ENCODE measurements at places on chromosomes 11 and 22.

GRCh38 chr22:29148036-29148435, 57.7 kb upstream of the EMID1 start:
- no peak for DNase-seq

- no peak for DNase-seq
Measured at GRCh38 chr11:105148241-105148640, 8.7 kb upstream of the CARD18 start.

DNA sequence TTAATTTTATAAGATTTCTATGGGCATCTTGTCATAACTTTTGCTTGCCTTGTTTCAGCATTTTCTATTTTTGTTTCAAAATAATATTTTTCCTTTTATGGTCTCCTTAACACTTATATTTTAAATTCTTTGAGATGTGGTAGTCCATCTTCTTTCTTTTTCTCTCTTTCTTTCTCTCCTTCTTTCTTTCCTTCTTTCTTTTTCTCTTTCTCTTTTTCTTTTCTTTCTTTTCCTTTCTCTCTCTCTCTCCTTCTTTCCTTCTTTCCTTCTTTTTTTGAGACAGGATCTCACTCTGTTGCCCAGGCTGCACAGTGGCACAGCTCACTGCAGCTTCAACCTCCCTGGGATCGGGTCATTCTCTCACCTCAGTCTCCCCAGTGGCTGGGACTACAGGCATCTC, 36.1 kb upstream of the OR10G7 start:
- no peak for DNase-seq

GRCh38 chr11:15754221-15754620, 602.1 kb downstream of the SOX6 start:
- DNase-seq, result no peak

- DNase-seq, result no peak
Measured at GRCh38 chr11:34275486-34275885, 82.3 kb downstream of the ABTB2 start.

DNA sequence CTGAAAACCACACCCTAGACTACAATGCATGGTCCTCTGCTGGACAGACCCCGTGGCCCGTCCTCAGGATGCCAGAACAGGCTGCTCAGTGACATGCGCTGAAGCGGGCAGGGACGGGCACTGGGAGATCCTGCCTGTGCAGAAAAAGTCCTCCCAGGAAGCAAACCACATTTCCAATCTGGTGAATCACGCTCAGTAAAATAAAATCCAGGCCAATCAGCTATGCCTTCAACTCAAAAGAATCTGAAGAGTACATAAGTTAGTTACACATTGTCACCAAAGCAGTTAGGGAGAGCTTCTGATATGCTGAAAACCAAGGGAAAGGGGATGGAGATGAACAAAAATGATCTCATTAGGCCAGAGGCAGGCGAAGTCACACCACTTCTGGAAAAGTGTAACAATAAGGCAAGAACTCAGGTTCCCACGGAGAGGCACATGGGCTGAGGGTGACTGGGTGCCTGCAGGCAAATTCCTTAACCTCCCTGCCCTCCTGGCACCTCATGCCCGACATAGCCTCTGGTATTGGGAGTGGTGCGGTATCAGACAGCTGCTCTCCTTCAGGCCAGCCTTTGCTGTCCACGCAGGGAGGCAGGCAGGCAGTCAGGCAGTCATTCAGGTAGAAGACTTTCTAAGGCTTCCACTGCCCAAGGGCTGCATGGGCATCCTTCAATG, 66.4 kb downstream of the APOL5 start:
- DNase-seq, result no peak

- no peak for DNase-seq
Measured at GRCh38 chr11:57619331-57619730, 21.8 kb downstream of the SERPING1 start.

GRCh38 chr11:14111496-14111895, 149.0 kb downstream of the SPON1 start:
- no peak for DNase-seq

DNA sequence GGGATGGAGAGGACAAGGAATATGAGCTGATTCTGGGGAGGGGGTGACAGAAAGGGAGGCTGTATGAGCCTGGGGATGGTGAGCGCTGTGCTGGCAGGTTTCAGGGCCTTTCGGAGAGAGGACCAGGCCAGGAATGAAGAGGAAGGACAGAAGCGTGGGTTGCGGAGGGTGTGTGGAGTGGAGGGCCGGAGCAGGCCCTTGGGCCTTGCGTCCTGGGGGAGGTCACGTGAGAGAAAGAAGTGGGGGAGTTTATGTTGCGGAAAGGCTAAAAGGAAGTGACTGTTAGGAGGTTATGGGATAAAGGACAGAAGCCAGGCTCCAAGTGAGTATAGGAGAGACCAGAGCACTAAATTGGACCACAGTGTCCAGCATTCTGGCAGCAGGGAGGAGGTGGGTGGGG, 17.5 kb downstream of the BCR start:
- DNase-seq, result no peak

DNA sequence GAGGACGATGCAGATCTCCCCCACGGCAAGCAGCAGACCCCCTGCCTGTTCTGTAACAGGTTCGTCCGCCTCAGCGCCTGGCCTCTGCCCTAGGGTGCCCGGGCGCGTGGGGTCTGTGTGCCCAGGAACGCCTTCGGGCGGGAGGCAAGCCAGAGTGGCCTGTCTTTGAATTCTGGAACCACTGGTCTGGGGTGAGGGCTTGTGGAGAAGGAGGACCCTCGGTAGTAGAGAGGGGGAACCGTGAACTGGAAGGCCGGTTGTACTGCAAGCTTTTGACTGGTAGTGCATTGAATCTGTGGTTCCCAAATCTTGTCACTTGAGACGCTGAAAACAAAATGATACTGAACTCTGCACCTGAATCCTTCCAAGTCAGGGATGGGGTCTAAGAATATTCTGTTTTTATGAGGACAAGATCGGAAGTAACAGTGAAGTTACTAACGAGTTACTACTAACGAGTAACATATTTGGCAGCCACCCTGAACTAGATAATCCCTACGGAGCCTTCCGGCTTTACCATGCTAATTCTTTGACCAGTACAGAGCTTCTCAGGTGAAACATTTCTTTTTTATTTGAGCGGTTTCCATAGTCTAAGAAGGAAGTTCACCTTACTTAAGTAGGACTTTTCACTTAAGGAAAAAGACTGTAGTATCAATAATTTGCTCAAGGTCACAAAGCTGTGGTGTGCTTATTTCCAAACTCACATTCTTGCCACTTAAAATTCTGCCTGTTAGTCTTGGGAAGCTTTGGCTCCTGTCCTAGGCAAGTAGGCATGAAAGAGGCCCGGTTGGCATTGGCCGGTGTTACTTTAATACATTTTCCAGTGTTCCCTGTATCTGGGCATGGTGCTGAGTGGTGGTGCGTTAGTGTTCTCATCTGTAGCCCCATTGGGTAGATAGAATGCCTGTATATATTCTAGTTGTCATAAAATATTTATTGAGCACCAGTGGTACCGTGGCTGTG, 860 bp downstream of the PRMT3 start:
- no peak for DNase-seq

DNA sequence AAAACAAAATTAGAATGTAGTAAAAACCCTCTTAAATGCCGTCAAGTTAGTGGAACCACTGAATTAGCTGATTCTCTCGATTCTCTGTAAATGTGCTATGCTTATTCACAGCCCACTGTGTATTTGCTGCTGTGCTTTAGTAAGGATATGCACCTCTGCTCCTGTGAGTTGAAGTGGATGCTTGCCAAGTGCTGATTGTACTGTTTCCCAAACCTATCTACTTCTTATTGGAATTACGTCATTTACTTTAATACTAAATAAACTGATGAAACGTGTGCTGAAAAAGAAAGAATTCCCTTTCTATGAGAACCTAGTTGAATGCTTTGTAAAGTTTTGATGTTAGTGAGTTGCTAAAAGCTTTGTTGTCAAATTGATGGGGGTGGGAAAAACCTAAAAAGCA, 158.4 kb downstream of the LRRC4C start:
- no peak for DNase-seq

DNA sequence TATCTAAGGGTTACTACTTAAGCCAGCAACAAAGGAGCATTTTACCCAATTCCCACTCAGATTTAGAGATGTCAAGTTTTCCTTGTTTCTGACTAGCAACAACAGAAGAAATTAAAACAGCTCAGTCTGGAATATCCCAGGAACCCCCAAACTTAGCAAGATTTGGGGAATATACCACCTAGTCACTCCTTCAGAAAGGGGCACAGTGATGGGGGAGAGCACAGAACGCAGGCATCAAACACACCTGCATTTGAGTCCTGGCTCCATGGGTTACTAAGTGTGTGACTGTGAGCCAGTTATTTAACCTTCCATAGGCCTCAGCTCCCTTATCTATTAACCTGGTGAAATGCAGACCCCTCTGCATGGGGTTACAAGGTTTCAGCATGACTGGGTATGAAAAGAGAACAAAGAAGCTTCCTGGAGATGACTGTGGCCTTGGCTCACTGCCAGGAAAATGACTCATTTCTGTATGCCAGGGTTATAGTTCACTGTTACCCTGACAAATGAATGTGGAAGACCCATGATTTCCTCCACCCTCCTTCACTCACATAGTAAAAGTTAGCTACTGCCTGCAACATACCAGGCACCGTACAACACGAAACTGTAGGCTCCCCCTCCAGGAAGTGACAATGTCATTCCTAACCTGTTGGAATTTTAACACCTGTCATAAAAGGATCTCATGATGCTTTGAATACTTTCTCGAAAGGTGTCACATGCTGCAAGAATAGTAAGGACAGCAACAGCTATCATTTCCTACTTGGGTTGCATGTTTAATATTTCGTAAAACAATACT, 79.6 kb downstream of the ME3 start:
- peak; percentile 7 for DNase-seq

GRCh38 chr11:829176-829846, 1.6 kb downstream of the CRACR2B start:
- no peak for DNase-seq

DNA sequence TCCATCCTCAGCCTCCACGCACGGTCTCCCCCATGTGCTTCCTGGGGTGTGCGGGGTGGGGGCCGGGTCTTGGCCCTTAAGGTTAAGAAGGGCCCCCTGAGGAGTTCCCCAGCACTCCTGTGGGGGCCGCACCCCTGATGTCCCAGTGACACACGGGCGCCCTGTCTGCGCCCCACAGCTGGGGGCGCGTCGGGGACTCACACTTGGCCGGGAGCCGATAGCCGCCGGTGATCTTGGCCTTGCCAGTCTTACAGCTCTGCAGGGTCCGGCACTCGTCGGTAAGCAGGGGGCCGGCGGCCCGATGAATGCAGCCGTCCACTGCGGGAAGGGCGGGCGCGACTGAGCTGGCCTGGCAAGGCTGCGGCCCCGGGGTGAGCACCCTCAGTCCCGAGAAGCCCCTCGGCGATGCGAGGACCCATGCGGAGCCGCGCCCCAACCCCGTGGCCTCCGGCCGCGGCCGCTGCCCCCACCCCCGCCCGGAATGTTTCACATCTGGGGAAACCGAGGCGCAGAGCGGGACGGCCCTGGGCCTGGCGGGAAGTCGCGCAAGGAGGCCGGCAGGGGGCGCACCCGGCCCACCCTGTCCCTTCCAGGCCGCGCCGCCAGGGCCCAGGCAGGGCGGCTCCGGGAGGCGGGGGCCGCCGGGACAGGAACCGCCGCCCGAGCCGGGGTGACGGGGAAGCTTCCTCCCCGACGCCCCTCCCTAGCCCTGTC, 13.9 kb downstream of the OTUB1 start:
- peak; percentile 70 for DNase-seq

DNA sequence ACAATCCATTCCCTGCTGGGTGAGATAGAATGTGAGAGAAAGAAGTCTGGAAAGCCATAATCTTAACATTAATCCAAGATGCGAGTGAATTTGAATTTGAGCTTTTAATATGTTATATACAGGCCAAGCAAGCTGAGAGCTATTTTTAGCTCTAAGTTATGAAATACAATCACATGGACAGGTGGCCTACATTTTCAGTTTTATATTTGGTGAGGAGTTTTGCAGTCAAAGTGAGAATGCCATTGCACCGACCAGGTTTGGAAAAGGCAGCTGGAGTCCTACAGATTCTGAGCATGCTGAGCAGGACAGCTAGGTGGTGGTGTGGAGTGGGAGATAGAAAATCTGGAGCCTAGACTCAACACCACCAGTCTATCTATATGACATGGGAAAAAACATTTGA, 12.0 kb downstream of the OR5B21 start:
- no peak for DNase-seq

DNA sequence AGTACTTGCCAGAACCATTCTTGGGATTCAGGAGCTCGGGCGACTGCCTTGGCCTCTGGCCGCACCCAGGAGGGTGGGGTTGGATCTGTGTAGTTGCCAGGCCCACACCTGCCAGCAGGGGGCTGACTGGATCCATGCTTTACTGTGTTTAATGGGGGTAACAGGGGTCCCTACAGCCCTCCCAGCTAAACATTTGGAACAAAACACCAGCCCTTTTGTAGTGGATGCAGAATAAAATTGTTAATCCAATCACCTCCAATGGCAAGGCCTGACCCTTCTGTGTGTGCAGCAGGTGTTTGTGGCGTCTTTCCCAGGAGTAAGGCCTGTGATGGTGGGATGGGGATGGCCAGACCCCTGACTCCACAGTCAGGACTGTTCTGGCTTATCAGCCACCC, 22.5 kb downstream of the SUN2 start:
- DNase-seq, result peak; percentile 35

GRCh38 chr11:81857386-81857785, 876.3 kb downstream of the FAM181B start:
- no peak for DNase-seq

DNA sequence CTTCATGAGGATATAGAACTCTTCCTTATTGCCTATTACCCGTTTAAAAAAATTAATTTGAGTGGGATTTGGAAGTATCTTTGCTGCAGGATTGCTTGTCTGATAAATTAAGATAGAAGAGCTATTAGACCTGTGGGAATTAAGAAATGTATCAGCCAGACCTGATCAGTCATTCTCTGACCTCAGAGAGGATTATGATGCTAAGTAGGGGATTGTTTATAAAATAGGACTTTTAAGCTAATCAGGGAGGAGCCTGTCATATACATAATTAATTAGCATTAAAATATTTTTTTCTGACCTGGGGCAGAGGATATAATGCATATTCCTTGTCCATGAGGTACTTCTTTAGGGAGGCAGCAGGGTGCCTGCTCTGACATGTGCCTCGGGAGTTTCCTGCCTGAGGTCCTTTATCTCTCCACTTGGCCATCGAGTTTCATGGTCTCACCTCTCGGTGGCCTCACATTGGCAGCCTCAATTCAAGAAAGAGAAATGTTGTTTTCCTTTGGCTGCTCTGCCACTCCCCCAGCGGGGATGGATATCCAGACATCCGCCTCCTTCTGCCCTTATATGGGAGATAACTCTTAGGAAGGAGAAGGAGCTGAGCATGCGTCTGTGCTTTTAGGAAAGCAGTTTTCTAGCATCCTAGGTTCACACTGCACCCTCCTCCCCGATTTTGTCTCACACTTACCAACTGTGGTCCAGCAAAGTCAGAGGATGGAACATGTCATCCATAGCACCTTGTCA, 41.1 kb downstream of the DIXDC1 start:
- no peak for DNase-seq

GRCh38 chr22:23404689-23405365, 175.3 kb downstream of the IGLL1 start:
- no peak for DNase-seq

DNA sequence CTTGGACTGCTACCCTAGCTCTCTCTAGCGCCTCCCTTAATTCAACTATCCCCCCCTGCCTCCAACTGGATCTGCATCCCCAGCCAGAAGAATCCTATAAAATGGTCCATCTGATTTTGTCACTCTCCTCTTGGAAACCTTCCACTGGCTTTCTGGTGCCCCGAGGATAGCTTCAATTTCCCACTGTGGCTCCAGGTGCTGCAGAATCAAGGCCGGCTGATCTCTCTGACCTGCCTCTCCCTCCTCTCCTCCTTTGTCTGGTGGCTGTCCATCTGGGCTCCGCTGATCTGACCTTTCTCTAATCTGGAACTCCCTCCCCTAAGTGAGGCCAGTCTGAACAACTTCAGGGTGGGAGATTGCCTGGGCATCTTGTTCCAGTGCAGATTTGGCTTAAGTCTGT, 6.1 kb upstream of the GRK3 start:
- DNase-seq, result no peak

- DNase-seq, result no peak
Measured at GRCh38 chr22:17917490-17917983, 106.8 kb downstream of the MICAL3 start.

Data from T-helper 9 cell (primary cell).